ENCODE measurements at places on chromosomes 3 and 15. TPM values are rescaled to one million over a fixed set of nuclear protein-coding genes. Genes with fewer than 3 reads are reported as not detected.

- DNase-seq = no peak
Measured at GRCh38 chr3:159634483-159634882, 354.2 kb upstream of the IL12A start.

- no peak for DNase-seq
Measured at GRCh38 chr3:128166971-128167453, 13.7 kb downstream of the EEFSEC start.

DNA sequence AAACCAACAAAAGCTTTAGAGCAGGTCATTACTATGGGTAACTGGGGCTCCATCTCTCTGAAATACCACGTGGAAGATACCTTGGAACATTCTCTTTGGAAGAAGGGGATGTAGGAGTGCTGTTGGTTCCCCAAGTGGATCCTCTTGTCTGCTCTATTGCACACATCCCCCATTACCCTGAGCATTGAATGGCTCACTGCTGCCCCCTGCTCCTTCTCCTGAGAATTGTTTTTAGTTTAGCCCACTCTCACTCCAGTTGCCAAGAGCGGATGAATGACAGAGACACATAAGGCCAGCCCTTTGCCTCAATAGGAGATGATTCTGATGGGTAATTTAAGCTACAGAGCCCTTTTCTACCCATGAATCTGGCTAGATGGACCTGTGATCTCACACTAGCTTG lies 135.6 kb upstream of the SUCLG2 start:
- peak; percentile 52 for DNase-seq

DNA sequence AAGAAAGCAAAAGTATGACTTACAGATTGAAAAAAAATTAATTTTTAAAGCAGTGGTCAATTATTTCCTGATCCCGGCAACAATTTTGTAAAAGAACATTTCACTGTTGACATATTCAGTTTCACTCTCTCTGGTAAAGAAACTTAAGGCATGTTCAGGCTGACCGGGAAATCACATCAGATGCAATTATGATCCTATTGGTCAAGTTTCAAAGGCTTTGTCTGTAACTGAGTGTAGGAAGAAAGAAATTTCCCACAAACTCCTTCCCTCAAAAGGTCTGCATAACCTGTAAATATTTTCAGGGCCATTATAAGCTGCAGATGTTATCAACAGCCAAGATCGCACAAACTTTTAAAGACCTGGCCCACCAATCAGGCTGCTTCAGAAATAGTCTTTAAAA lies 205.4 kb upstream of the IGF1R start:
- no peak for DNase-seq

DNA sequence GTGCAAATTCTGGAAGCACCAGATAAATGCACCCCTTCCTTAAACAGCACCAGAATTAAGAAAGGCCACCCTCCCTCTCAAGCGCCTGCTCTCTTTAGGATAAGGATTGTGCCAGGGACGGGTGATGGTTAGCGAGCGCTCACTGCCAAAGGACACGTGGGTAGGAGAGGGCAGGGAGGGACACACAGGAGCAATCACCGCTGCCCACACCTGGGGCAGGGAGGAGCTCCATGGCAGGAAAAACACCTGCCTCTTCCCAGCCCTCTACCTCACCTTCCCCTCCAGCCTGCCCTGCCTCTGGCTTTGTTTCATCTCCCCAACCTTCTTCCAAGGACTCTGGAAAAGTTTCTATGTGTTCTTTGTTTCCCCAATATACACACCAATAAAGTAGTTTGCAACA lies 7.3 kb upstream of the SPATA12 start:
- DNase-seq = no peak

The TRAIP gene
- 2.4 TPM for total RNA-seq

The TM4SF4 gene
- total RNA-seq = not detected

DNA sequence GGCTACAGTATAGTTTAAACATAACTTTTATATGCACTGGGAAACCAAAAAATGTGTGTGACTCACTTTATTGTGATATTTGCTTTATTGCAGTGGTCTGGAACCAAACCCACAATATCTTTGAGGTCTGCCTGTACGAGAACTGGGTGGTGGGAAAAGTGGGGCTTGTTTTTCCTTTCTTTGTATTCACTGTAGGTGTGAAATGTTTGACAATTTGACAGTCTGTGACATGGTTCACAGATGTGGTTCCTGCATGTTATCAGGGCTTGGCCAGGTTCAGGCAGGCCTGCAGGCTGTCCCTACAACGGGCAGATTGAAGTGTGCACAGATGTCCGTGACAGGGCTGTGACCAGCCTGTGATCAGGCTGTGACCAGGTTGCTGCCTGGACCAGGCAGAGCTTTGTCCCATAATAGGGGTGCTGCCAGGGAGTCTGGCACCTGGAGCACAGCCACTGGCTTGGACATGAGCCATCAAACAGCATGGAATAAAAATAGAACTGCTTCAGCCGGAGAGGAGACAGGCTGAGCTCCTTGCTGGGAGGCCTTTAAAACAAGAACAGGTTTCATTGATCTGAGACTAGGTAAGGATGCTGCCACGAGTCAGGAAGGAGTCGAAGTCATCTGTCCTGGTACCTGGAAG lies 61.0 kb downstream of the KLF13 start:
- no peak for DNase-seq

- DNase-seq = no peak
Measured at GRCh38 chr3:45976191-45977091, 19.2 kb downstream of the FYCO1 start.

GRCh38 chr3:195238586-195239118 lies 32.3 kb downstream of the XXYLT1 start:
- DNase-seq = no peak

DNA sequence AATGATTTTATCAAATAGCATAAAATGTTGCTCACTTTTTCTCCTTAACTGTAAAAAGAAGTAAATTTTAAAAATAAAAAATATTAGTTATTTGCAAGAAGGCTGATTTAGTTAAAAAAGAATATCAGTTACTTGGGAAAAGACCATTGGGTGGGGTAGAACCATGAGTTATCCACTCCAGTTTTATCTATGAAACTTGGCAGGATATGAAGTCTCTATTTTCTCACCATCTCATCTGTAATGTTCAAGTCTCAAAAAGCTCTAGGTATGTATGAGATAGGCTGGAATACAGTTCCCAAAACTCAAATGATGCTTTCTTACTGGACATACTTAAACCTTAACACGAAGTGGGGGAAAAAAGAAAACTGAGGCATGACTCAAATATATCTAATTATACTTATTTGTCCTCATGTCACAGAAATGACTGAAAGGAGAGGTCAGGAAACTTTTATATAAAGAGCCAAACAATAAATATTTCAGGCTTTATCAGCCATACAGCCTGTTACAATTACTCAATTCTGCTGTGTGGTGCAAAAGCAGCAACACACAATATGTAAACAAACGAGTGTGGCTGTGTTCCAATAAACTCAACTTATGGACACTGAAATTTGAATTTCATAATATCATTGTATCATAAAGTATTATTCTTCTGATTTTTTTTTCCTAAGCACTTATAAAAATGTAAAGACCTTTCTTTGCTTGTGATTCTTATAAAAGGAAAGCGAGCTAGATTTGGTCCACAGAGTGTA lies 131.8 kb downstream of the TBL1XR1 start:
- no peak for DNase-seq

DNA sequence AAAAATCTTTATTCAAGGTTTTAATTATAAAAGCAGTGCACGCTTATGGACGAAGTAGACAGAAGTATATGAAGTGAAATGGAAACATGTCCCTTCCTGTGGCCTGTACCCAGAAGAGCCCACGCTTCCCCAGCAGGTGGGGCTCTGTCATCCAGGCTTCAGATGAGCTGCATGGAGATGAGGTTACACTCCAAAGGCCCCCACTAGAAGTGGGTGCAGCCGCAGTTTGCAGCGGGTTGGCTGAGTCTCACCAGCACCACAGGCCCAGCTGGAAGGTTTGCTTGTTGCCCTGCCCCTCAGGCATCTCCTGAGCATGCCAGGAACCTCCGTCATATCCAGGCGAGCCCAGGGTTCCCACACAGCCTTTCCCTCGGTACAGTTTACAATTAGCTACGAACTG lies 33.1 kb downstream of the PRR20G start:
- DNase-seq = no peak

DNA sequence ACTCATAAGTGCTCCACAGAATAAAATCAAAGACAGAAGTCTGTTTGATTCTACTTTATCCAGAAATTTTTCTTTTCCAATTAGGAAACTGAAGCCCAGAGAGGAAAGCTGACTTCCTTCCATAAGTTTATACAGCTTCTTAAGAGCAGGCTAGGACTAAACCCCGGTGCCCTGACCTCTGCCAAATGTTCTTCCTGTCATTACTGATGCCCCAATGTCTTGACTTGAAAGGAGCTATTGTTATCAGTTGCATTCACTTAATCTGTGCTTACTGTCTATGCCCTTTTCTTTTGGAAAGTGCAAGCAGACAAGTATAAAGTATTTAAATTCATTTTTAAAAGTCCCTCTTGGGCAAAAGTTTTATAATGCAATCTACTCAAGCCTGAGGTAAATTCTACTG lies 18.1 kb downstream of the CD200 start:
- no peak for DNase-seq

The TNNC1 gene
- total RNA-seq = 5.3 TPM

The DZIP1L gene
- total RNA-seq = not detected

DNA sequence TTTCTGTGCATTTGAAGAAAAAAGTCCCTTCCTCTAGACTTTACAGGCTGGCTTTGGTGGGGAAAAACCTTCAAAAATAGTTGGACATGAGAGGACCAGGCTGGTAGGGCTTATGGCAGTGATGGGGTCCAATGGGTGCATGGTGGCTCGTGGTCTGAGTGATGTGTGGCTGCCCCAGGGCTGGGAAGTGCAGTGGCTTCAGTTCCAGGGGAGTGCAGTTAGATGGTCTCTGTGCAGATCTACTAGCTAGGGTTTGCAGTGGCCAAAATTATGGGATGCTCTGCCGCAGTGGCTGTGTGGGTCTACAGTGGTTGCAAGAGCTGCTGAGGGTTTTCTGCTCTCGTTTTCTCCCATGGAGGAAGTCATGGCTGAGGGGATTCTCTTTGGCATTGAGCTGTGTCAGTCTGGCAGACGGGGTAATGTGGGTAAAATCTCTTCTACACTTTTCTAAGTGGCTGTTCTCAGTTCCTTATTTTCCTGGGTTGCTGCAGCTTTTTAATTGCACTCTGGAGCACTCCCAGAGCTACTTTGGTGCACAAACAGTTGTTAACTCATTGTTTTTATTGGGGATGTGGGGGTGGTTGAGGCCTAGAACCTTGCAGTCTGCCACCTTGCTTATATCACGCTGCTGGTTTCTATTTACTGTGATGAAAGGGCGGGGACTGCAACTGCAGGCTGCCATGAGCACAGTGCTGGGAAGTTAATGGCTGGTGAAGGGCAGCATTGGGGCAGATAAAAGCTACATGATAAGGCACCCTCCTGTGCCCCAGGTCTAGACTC lies 1324.6 kb downstream of the NSUN3 start:
- no peak for DNase-seq

GRCh38 chr15:56927816-56928215 lies 9.4 kb downstream of the TCF12 start:
- no peak for DNase-seq

The USF3 gene
- total RNA-seq = 32.6 TPM

DNA sequence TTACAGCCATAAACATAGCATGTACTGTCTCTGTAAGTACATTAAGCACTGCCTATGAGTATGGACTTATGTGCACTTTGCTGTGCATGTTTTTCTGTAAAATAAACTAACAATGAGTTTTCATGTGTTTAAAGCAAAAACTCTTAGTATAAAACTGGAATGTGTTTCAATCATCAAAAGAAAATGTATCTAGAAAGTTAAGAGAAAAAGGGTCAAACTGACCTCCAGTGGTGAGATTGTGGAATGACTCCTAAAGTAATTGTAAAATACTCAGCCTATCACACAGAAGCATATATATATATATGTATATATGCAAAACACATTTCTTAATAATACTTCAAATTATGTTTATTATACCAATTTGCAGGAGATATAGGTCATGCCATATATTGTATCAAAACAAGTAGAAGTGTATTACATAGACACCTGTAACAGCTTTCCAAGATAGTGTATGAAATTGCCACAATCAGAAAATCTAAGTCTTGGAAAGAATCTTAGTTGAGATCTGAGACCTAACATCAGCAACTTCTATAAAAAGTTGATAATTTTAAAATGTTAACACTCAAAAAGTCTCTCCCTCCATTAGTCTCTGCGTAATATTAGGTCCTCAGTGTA lies 199.6 kb downstream of the FMN1 start:
- no peak for DNase-seq

- DNase-seq = no peak
Measured at GRCh38 chr3:197218210-197218609, 80.2 kb downstream of the DLG1 start.

GRCh38 chr3:49007068-49007770 lies at the start of gene WDR6:
Gene WDR6 (plus strand): TSS chr3:49007391. CDS start chr3:49007432, 41 bp downstream.
- DNase-seq = peak; percentile 94

The DAZL gene
- total RNA-seq = not detected
